Left colon (tissue), 2 donors: ENCODE measurements at places on chromosomes 4 and X. TPM values are rescaled to one million over a fixed set of nuclear protein-coding genes. Genes with fewer than 3 reads are reported as not detected.

DNA sequence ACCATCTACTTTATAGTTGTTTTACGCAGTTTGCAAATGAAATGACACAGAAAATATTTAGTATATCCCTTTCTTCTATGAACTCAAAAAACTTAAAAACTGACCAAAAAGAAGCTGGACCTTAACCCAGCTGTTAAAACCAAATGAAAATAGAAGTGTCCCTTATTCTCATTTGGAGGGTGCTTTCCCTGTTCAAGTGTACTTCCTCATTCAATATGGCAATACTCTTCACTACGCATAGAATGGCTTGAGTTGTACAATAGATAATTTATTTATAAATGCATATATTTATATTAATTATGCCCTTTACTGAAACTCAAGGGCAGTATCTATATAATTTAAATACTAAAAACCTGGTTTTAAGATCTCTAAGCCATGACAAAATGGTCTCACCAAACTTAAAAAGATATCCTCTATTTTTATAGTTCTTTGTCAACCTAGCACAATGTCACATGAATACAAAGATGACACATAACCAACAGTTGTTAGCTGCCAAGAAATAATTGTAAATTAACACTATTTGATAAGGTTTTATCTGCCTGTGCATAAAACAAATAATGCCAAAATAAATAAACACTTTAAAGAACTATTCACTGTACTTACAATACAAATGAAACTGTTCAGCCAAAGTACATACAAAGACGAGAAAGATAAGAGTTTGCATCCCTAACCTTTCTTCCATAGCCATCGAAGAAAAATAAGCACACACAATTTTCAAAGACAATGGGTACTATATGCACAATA, 25.2 kb downstream of the YTHDC1 start:
- no peak for DNase-seq

DNA sequence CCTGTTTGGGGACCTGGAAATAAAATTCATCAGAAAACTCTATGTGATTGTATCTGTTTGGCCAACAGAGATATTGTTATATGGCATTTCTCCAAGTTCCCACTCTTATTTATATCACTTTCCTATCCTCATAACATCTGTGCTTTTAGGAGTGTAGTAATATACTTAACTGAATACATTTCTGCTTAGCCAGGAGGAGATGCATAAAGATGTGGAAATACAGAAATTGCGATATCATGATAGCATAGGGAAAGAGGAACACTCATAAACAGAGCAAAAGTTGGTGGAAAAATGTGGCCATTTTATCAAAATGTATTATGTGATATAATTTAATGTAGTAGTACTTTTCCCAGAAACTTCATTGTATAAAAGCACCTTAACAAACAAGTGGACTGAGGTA, 46.1 kb upstream of the TSPAN7 start:
- DNase-seq = no peak

Gene ZMYM3
- 17.0 TPM for total RNA-seq

DNA sequence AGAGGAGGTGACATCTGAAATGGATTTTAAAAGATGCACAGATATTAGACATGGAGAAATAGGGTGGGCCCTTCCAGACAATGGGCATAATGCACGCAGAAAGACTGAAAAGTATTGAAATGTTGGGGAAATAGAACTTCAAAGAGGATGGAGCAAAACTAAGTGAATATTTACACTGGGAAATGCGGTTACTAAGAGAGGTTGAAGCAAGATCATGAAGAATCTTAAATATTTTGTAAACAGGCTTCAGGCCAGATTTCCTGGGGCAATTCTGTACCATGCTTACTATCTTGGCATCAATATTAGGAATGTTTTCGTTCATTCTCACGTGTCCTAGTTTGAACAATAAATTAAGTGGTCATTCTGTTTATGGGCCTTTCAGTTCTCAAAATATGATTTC, 216.3 kb downstream of the ADAMTS3 start:
- no peak for DNase-seq

DNA sequence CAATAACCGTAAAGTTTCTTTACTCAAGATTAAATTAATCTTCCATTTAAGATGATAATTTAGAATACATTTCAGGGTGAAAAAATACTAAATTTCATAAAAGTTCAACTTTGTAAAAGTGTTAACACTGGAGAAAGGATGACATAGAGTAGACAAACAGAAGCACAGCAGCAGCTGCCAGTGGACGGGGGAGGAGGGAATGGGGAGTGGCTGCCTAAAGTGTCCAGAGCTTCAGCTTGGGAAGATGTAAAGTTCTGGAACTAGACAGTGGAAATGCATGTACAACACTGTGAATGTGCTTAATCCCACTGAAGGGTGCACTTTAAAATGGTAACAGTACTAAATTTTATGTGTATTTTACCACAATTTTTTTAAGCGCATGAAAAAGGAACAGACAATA, 39.9 kb downstream of the RELL1 start:
- DNase-seq = no peak

Gene CRLF2
- 0.18 TPM for total RNA-seq

DNA sequence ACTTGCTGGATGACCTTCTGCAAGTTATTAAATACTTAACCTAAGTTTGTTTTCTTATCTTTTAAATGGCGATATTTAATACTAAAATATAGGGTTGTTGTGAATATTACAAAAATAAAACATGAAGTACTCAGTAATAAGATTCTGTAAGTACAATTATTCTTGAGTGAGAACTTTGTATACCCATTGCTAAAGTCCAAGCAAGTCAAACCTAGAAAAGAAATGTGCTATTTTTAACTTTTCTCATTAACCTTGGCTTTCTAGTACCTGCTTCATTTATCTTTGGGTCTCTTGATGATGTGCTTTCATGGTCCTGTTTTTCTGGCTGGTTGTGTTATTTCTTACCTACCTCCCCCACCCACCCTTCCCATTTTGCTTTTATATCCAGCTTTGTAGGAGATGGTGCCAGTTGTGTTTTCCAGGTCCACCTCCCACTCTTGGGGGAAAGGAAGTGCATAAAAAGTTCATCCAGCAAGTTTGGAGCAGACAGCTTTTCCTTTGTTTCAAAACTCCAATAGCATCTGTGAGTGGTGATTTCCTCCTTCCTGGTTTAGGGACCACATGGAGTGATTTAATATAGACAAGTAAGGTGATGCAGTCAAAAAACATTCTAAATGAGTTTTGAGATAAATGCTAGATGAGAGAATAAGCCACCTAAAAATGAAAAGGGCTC, 7.5 kb upstream of the CXCL8 start:
- DNase-seq = no peak

- no peak for DNase-seq
These were observed 78.0 kb downstream of the NAA11 start for GRCh38 chr4:79247695-79248394.

Gene PWWP3B
- 0.18 TPM for total RNA-seq
